ENCODE measurements at places on chromosomes 3 and 15.

DNA sequence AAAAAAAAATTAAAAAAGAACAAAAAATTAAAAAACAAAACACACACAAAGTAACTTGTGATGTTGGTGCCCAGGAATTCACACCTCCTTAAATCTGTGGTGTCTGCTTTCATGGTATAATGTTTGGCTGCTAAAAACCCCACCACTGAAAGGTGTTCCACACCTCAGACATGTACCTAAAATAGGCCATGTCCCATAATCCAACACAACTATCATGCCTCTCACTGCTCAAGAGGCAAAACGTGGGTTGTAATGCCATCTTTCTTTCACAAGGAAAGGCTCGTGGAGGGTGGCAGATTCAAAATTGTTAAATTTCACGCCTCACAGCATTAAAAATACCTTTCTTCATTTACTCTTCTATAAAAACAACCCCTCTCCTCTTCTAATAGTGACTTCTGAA lies 29.5 kb downstream of the MKRN2 start:
- DNase-seq: no peak

- DNase-seq: no peak
Measured at GRCh38 chr3:171982828-171983227, 56.5 kb upstream of the FNDC3B start.

GRCh38 chr15:79991826-79992225 lies 20.8 kb upstream of the BCL2A1 start:
- DNase-seq: no peak

- no peak for DNase-seq
Measured at GRCh38 chr3:75180945-75181298, 483.2 kb upstream of the FRG2C start.

GRCh38 chr3:78601249-78601648 lies 1166.5 kb downstream of the ROBO1 start:
- no peak for DNase-seq

DNA sequence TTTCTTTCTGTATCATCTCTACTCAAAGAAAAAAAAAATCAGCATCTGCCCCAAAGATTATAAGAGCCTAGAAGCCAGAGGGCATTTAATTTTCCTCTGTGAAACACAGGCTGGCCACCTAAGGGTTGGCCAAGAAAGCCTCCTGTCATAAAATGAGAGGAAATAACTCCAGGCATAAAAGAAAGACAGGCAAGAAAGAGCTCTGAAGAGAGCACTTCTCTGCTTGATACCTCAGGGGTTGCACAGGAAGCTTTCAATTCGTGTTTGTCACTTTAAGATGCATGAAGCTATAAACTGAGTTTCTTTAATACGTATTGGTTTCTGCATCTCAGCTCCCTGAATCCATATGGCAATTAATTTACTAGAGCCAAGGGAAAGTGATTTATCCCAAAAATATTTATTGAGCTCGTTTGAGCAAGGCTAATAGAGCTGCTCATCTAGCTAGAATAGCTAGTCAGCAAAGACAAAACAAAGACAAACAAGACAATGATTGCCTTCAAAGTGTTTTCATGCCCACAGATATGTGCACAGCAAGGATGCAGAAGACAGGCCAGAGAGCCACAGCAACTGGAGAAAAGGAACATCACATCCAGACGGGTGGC lies 35.5 kb downstream of the ATP8B4 start:
- no peak for DNase-seq

DNA sequence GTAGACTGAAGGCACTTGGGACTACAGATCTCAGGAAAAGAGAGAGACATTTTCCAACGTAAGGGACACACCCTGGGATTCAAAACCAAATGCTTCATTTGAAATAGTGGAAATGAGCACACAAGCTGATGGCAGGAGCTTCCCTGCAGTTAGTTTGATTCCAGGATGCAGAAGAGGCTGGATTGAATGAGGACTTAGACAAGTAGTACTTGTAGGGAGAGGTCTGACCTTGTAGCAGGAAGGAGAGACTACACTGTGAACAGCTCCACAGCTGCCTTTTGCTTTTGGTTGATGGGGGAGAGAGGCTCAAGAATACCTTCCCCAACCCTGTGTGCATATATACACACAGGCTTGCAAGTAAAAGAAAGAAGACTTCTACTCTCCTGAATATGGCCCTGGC lies 51.5 kb downstream of the PDE8A start:
- no peak for DNase-seq

- peak; percentile 52 for DNase-seq
Measured at GRCh38 chr3:141795276-141795675, 32.1 kb downstream of the GRK7 start.

DNA sequence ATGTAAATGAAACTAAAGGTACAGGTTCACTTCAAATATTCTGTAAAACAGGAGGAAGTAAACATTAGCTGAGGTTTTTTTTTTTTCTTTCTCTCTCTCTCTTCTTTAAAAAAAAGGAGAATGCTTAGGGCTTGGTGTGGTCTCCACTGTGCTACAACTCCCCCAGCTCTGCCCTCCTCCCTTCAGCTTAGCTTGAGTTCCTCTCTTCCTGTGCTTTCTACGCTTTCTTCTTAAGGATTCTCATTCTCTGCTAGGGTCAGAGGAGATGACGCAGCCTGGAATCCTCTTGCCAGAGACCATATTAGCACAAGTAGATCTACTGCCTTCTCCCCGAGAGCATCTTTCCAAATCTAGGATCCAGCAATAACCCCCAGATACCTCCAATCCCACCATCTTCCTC lies 69.1 kb upstream of the SNRK start:
- DNase-seq: no peak

DNA sequence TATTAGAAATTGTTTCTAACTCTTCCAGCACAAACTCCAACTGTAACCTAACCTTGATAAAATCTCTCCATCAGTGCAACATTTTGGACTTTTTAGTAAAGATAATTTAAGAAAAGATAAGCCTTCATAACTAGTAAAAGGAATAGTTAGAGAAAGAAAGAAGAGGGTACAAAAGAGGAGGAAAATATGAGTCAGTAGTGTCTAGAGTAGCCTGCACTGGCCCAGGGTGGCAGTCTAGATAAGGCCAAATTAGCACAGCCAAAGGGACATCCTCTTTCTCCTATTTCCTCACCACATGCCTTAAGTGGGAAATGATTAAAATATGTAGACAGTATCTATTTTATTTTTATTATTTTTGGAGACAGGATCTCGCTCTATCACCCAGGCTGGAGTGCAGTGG lies 3.7 kb downstream of the PROS1 start:
- no peak for DNase-seq

DNA sequence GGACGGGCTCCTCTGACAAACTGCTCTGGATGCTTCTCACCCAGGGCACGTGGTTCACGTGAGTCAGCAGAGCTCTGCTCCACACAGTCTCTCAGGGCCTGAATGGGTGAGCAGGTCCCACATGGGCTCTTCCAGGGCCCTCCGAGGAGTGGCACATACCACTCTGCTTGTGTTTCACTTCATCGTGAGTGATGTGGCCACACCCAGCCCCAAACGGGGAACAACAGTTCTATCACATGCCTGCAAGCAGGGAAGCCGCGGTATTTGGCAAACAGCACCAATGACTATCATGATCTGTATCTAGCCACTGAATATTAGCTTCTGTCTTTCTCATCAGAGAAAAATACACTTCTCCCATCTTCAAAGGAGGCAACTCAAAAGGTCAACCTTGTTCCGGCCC lies 352.8 kb downstream of the GABRG3 start:
- DNase-seq: no peak

- DNase-seq: no peak
Measured at GRCh38 chr15:64568765-64569164, 108.4 kb downstream of the ZNF609 start.

- DNase-seq: no peak
Measured at GRCh38 chr15:101258238-101259144, 6.6 kb upstream of the CHSY1 start.

GRCh38 chr3:47577583-47578118 lies 1.0 kb downstream of the CSPG5 start:
- DNase-seq: no peak

DNA sequence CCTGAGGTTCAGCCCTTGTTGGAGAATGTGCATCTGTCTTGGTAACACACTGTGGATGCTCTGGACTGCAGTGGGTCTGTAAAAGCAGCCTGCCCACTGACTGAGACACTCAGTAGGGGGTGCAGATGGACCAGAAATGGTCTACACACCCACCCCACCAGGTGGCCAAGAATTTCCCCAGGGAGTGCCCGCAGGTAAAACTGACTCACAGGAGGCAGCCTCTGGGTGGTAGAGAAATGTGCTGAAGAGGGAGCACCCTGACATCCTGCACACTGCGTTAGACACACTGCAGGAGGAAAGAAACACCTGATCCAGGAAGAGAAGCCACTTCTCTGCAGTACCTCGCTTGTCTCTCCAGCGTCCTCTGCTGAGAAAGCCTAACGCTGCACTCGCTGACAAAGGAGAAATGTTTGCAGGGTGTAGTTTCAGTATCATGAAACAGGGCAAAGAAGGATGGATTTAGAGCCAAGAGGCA lies 109.5 kb upstream of the ABHD17C start:
- no peak for DNase-seq
